ENCODE measurements at places on chromosomes 1 and 21. TPM values are rescaled to one million over a fixed set of nuclear protein-coding genes. Genes with fewer than 3 reads are reported as not detected.

Gene DNAI4
- 0.19 TPM for total RNA-seq

DNA sequence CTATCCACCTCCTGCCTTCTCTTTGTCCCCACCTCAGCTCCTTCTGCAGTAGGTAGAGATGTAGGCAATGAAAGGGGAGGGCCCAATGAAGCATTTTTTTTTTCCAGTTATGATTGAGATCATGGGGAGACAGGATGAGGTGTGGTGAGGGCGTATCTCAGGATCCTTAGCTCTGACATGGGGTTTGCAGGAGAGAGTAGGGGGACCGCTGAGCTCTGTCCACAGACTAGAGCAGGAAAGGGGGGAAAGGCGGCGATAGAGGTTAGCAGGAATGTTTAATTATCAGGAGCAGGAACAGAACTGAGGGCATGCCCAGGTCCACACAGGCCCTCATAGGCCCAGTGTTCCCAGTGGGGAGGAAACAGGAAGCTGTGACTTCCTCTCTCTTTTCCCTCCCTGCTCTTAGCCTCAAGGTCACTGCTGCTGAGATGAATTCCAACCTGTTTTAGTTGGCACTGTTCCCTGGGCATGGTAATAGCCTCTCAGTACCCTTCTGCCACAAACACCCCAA is 901 bp upstream of the RXFP4 start:
- no peaks in the 10 kb centered on the region for H3K36me3 ChIP-seq
- H3K27me3 ChIP-seq: no peaks in the 10 kb centered on the region
- peaks cover 15% of the 10 kb centered on the region for H3K4me1 ChIP-seq
- DNase-seq: no peak
- peak overlapping the region; percentile 46 for H3K27ac ChIP-seq
- no peak overlapping the region for H3K4me3 ChIP-seq

DNA sequence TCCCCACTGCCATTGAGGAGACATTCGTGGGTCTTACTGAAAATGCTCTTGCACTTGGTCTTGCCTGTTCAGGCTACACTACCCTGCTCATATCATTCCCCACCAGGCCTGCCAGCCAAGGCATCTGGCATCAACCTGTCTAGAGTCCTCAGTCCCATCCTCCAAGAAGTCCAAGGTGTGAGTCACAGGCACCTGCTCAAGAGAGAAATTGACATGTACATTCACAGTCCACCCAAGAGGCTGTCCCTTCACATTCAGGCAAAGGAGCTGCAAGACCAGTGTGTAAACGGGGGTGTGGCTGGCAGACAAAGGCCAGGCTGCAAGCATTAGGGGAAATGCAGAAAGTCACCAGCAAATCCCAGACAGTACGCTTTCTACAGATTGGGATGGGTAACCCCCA is 13.1 kb upstream of the PLA2G2C start:
- peaks cover 4% of the 10 kb centered on the region for H3K4me1 ChIP-seq
- H3K36me3 ChIP-seq: no peaks in the 10 kb centered on the region
- DNase-seq: no peak
- no peak overlapping the region for H3K27ac ChIP-seq
- H3K27me3 ChIP-seq: peaks cover 8% of the 10 kb centered on the region
- no peak overlapping the region for H3K4me3 ChIP-seq

DNA sequence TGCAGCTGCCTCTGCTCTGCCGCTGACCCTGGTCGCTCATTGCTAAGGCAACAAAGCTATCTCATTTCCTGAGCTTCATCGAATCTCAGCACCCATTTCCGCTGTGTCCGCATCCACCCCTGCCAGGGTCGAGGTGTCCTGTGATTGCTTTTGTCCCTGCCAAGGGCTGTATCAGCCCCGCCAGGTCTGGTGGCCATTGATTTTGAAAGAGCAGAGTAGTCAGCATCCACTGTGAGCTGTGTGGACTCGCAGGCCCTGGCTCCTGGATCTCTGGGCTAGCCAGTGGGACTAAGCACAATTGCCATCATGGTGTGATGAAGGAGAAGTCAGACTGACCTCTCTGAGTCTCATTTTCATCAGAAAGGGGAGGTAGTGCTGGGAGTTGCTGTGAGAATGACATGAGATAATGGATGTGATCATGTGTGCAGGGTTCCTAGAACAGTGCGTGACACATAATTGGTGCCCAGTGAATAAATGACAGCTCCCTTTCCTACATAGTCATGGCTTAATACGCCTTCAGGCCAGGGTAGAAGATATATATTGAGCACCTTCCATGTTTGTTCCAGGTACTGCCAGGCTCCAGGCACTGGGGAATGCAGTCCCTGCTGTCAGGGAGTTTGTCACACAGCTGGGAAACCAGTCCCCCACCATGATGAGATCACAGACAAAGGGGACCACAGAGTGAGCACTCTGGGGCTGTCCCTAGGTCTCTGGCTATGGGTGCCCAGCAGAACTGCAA is 32.1 kb downstream of the NAV1 start:
- no peak for DNase-seq
- H3K4me3 ChIP-seq: no peak overlapping the region
- no peaks in the 10 kb centered on the region for H3K27me3 ChIP-seq
- H3K36me3 ChIP-seq: no peaks in the 10 kb centered on the region

Gene COL9A2
- not detected for total RNA-seq

Gene SH3BGR
- total RNA-seq: 92.9 TPM

Gene TNFRSF9
- 0.05 TPM for total RNA-seq

- H3K27ac ChIP-seq: no peak overlapping the region
- H3K36me3 ChIP-seq: no peaks in the 10 kb centered on the region
- no peaks in the 10 kb centered on the region for H3K27me3 ChIP-seq
- DNase-seq: no peak
- no peak overlapping the region for H3K4me3 ChIP-seq
Observed at GRCh38 chr1:201749059-201749690, 79.8 kb upstream of the IPO9 start.

DNA sequence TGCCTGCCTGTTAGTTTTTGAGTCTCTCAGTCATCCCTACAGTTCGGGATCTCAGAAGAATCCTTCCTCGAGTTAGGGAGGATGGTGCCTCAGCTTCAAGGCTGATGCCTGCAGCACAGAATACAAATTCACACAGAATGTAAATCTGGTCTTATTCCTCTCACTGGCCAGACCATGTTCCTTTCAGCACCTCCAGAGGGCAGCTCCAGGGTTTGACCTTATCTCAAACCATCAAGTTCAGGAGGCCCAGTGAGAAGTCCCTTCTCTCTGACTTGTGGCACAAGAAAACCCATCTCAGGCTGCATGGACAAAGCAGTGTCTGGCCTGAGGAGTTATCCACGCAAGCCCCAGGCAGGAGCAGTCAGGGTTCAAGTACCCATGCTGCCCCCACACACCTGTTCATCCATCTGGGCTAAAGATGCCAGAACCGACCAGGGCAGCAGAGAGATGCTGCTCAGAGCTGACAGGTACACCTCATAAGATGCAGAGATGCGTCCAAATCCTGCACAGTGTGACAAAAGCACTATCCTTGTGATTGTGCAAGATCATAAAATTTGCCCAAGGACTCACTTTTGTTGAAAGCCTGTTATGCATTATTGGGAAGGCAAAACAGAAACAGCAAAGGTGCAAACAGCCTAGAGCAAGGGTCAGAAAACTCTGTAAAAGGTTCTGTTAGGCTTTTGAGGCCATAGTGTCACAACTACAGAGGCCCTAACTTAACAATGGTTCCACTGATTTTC is 49.8 kb downstream of the BCAR3 start:
- no peaks in the 10 kb centered on the region for H3K36me3 ChIP-seq
- no peak overlapping the region for H3K4me3 ChIP-seq
